Activated CD8-positive, alpha-beta memory T cell treated with anti-CD3 and anti-CD28 coated beads for 4 hours (primary cell): ENCODE measurements at places on chromosomes 5 and 9.

- no peak for DNase-seq
Observed at GRCh38 chr5:168328814-168329213, 37.4 kb downstream of the WWC1 start.

GRCh38 chr5:43769571-43770355, 166.8 kb downstream of the NNT start:
- DNase-seq: no peak

- DNase-seq: no peak
Observed at GRCh38 chr9:109769250-109769649, 10.7 kb upstream of the PALM2AKAP2 start.

- no peak for DNase-seq
Observed at GRCh38 chr5:113087976-113088514, 111.4 kb downstream of the DCP2 start.

- DNase-seq: no peak
Observed at GRCh38 chr5:64952951-64953673, 184.4 kb downstream of the CWC27 start.

GRCh38 chr9:95509851-95510708, 6.7 kb downstream of the PTCH1 start:
- DNase-seq: no peak

DNA sequence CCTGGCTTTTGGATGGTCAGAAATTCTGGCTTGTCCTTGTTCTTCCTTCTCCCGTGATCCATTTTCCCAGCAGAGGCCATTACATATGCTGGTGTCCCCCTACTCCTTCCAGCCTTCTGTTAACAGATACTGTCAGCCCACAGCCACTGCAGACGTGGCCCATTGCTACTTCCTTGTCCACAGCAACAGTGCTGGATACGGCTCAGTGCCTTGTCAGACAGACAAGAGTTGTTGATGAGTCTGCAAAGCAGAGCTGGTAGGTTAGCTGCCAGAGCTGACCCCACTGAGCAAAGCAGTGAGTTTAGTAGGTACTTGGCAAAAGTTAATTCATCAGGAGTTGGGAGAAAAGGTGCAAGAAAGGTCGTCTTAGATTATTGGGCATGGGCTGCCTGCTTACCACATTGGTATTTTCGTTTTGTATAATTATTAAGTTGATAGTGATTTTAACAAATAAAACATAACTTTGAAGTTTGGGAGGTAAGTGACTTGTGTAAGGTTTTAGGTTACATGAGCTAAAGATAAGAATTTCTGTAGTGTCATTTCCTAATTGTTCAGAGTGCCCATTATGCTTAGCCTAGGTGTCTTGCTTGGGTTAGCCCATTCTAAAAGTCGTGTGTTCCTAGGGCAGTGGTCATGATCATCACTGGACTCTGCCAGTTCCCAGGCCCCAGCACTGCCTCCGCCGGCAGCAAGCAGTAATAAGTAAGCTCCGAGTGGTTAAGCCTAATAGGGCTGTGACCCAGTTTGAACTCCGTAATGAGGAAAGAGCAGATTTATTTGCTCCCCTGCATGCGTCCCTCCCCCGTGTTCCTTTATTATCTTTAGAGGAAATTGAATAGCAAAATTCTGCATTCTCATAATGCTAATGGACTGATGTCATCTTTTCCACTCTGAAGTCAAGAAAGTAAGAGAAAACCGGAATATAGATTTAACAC, 292.0 kb downstream of the FANCC start:
- DNase-seq: no peak

GRCh38 chr9:6498982-6499381, 86.0 kb downstream of the UHRF2 start:
- no peak for DNase-seq

- DNase-seq: no peak
Observed at GRCh38 chr9:134329886-134330285, 3.6 kb downstream of the RXRA start.

DNA sequence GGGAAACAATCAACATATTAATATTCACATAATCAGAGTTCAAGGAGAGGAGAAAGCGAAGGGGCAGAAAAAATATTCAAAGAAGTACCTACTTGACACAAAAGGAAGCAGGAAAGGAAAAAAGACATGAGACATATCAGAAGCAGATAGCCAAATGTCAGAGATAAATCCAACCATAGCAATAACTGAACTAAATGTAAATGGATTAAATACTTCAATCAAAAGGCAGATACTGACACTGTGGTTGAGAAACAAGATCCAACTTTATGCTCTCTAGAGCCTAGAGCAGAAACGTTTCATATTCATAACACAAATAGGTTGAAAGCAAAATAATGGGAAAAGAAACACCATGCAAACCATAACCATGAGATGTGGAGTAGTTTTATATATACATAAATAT, 9.0 kb downstream of the MRPS2 start:
- DNase-seq: no peak

- DNase-seq: no peak
Observed at GRCh38 chr9:69178583-69179011, 4.5 kb downstream of the TJP2 start.

GRCh38 chr5:159850160-159850559, 66.1 kb upstream of the ADRA1B start:
- DNase-seq: no peak

- DNase-seq: no peak
Observed at GRCh38 chr9:15249042-15249818, 57.8 kb downstream of the TTC39B start.

DNA sequence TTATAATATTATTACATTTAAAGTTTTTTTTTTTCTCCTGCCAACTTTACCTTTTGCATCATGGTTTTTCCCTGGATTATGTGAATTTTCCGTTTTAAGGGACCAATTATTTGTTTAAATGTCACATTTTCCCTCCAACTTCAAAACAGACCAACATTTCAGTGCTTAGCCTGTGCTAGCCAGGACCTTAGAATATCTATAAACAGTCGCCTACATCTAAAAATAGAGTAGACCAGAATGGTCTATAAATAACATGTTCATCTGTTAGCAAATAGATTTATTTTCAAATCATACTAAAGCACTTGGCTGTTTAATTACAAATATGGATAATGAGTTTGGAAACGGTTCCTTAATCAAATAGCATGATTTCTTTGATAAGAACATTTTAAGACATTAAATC, 192.0 kb downstream of the FBN2 start:
- no peak for DNase-seq

DNA sequence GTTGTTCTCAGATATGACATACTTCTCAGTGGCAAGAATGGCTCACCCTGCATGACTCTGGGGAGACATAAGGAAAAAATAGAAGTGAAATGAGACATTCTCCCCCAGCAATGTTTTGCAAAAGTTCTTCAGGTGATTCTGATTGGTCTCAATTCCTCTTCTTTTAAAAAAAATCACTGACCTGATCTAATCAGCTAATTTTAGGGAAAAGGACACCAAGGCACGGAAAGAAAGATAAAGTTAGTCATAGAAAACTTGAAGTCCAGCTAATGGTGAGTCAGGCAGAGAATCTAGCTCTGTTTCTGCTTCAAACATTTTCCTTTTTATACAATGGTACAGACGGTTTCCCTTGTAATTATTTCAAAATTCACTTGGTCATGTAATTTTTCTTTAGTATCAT, 1018.9 kb upstream of the ARRDC3 start:
- no peak for DNase-seq

GRCh38 chr5:127313847-127314473, 23.4 kb downstream of the MEGF10 start:
- DNase-seq: peak; percentile 32

- no peak for DNase-seq
Observed at GRCh38 chr5:107871023-107871422, 200.3 kb upstream of the EFNA5 start.

DNA sequence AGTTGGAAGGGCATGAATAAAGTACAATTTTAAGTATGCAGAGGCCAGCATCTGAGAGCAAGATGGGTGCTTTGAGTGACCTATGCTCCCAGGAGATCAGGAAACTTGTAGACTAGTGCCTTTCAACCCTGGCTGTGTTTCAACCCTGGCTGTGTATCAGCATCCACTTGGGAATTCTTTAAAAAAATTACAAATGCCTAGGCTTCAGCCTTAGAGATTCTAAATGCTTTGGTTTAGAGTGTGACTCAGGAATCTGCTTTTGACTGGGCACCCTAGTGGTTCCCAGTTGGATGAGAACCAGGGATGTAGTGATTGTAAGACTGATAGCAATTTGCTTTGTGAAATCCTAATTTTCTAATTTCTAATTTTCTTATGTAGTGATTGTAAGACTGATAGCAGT, 65.6 kb downstream of the RALGPS1 start:
- DNase-seq: no peak

DNA sequence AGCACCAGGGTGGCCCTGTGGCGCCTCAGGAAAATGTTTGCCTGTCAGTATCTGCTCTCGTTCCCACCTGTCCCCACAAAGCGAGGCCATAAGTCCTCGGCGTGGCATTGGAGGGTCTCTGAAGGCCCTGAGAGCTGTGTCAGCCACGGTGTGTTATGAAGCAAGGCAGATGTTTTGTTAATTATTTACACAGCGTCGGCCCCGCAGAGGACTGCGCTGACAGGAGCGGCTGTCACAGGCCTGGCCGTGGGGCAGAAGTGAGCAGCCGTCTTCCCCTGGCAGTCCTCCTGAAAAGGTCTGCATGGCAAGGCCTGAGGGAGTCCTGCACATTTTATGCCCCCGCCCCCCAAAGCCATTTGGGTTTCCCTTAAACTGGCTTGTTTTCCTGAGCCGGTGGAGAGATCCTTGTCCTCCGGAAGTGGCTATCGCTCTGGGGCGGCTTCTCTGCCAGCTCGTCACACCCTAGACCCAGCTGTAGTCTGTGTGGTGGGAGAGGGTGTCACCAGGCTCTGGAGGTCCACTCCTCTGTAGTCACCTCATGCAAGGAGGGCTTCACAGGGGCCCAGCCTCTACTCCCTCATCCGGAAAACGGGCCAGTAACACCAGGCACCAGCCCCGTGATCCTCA, 6.2 kb downstream of the NEK6 start:
- no peak for DNase-seq

DNA sequence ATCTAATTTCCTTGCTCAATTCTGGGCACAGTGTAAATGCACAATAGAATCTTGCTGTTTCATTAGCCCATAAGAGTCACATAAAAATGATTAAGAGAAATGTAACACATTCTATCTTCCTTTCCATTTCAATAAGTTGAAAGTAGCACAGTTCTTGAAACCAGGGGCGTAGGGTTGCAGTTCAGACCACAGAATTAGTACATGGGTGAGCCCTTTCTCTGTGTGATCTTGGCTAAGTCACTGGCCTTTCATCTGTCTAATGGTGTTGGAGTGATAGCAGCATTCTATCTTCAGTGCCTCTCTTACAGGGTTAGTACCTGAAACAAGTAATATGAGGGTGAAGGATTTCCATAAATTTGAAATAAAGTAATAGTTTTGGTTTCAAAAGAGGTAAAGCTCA, 445.3 kb upstream of the ZNF462 start:
- DNase-seq: no peak

DNA sequence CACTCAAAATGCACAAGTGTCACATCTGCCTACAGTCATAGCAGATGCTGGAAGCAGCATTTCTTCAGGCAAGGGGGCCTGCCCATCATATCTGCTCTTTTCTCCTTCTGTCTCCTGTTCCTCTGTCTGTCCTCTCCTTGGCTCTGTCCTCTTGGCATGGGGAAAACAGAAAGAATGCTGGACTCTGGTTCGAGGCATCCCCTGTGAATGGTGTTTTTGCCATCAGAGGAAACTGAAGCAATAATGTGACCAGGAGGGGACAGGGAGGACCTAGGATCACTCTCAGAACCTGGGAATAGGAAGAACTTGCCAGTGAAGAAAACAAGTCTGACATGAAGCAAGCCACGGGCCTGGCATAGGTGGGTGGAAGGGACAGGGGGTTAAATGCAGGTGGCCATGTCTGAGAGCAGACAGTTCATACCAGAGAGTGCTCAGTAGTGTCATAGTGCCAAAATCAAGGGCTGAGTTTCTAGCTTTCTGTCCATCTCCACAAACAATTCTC, 35.3 kb downstream of the AQP7 start:
- DNase-seq: no peak

- DNase-seq: no peak
Observed at GRCh38 chr9:8616414-8616813, 816.8 kb upstream of the DMAC1 start.

GRCh38 chr9:128882677-128883603, 1.0 kb downstream of the LRRC8A start:
- no peak for DNase-seq

DNA sequence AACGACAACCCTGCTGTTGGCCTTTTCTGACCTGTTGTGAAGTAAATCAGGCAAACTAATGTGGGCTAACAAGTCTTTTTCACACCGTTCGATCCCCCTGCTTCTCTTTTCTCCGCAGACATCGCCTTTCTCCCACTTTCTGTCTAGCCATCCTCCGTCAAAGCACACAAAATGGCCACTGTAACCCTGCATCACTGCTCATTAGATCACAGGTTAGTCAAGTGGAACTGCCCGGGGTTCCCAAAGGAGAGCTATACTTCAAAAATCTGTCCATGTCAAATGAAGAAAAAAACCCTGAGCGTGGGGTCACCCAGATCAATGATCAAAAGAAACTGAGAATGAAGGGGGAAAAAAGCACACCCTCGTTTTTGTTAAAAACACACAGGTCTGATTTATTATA, 212.1 kb downstream of the ARL15 start:
- DNase-seq: no peak

- DNase-seq: no peak
Observed at GRCh38 chr5:91092859-91093783, 290.0 kb downstream of the ARRDC3 start.

DNA sequence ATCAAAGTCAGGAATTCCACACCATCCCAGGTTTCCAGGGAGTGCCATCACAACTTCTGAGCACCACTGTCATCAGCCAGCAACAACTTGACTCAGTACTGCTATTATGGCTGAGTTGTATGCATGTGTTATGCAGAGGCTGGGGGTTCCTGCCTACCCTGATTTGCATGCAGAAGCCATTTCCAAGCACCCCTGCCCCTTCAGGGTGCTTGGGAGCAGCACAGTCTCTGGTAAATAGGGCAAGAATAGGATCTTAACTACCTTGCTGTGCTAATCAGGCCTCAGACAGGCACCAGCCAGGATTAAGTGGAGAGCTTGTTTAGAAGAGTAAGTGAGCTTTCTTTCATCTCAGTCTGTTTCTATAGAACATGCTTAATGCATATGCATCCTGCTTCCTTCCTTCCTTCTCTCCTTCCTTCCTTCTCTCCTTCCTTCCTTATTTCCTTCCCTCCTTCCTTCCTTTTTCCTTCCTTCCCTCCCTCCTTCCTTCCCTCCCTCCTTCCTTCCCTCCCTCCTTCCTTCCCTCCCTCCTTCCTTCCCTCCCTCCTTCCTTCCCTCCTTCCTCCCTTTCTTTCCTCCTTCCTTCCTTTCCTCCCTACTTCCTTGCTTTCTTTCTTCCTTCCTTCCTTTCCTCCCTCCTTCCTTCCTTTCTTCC, 175.7 kb downstream of the FRMD3 start:
- DNase-seq: no peak

- no peak for DNase-seq
Observed at GRCh38 chr5:84564321-84565075, 179.8 kb upstream of the EDIL3 start.
